ENCODE measurements at places on chromosomes 7 and 10. TPM values are rescaled to one million over a fixed set of nuclear protein-coding genes. Genes with fewer than 3 reads are reported as not detected.

- DNase-seq, result no peak
Observed at GRCh38 chr10:87079106-87079836, 15.4 kb downstream of the GLUD1 start.

- no peak for DNase-seq
Observed at GRCh38 chr10:71438761-71439160, 42.0 kb downstream of the CDH23 start.

GRCh38 chr7:139666501-139666900 is 111.3 kb downstream of the HIPK2 start:
- no peak for DNase-seq

DNA sequence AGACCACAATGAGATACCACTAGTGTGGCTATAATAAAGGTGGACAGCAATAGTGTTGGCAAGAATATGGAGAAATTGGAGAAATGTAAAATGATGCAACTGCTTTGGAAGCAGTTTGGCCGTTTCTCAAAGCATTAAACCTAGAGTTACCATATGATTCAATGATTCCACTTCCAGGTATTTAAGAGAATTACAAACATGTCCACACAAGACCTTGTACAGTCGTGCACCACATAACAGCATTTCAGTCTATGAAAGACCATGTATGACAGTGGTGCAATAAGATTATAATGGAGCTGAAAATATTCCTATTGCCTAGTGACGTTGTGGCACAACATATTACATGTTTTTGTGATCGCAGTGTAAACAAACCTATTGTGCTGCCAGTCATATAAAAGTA is 29.6 kb downstream of the CCDC172 start:
- DNase-seq, result no peak

DNA sequence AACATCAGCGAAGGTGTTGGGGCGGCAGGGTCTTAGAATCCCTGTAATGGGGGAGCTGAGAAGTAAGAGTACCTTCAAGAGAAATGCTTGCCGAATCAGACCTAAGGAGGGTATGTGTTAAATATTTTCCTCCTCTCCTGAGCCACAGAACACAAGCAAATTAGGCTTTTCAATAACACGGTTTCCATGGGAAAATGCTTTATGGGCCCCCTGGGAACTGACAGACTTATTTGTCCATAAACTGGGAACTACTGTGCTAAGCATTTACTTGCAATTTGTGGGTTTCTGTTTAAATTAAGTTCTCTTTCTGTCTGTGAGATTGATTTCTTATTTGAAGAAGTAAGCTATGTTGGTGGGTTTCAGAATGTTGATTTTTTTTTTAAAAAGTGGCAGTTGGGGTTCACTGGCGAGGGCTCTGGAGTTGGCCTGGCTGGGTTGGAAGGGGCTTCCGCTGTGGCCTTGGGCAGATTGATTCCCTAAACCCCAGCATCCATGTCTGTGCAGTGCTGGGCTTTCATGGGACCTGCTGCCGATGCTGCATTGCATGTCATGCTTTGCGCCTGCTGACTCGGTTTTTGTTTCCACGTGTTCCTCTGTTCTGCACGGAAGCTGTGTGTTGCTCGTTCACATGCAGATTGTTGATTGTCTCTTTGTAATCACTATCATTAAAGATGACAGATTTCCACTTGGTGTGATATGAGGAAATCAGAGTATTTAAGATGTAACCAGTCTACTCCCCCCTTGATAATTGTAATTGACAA is 7.2 kb downstream of the RBM17 start:
- DNase-seq, result no peak

DNA sequence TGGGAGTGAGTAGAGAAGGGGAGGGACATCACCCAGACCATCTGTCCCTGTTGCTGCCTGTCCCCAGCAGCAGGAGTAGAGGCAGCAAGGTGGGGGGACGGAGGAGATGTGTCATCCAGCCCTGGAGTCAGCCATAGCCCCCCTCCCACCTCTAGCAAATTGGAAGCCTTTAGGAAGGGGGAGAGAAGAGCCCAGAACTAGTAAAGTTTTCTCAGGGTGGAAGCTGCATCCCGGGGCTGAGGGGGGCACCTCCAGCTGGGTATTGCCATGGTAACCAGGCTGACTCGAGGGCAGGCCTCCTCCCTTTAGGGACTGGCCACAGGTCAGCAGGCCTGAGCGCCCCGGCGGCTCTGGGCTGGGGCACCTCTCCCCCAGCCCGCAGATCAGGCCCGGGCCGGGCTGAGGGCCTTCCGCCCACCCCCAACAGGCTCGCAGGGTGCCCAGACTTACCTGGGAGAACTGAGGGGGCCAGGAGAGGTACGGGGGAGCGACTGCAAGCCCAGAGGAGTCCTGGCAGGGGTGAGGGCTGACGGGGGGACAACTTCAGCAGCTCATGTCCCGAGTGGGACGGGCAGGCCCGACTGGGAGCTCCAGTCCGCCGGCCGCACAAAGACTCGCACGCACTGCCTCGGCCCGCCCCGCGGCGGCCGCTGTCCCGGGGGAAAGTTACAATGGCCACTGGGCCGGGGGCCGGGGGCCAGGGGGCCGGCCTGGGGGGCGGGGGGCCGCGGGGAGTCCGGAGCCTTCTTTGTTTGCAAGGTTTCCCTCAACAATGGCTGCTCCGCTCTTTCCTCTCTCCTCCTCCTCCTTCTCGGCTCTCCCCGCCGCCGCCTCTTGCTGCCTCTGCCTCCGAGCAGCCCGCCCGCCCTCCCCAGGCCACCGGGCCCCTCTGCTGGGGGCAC is 6.0 kb downstream of the LDB1 start:
- DNase-seq, result no peak

DNA sequence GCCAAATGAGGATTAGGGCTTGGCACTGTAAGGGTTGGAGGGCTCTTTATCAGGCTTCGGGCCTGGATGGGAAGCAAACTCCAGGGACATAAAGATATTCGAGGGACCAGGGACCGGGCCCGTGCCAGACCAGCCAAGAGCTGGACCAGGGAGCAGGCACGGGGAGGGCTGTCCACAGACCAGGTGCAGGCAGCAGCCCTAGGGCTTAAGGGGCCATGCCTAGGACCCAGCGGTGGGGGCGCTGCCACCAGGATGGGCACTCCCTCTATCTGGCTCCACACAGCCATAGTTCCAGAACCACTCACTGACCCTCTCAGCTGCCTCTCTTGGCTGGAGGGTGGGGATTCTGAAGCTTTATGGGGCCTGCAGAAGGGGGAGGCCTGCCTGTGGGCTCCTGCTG is 32.9 kb downstream of the FAM241B start:
- DNase-seq, result no peak

GRCh38 chr10:121942749-121943416 is 15.1 kb upstream of the ATE1 start:
- DNase-seq, result peak; percentile 90

MSMB gene
- not detected for total RNA-seq

STOX1 gene
- total RNA-seq, result 0.10 TPM

TCERG1L gene
- not detected for total RNA-seq

ACSM6 gene
- total RNA-seq, result not detected

SPDYE2B gene
- not detected for total RNA-seq

ANK3 gene
- 7.9 TPM for total RNA-seq

PRKRIP1 gene
- 13.8 TPM for total RNA-seq

Measured in glomerular endothelial cell (primary cell).